ENCODE measurements at places on chromosomes 12 and 14.

DNA sequence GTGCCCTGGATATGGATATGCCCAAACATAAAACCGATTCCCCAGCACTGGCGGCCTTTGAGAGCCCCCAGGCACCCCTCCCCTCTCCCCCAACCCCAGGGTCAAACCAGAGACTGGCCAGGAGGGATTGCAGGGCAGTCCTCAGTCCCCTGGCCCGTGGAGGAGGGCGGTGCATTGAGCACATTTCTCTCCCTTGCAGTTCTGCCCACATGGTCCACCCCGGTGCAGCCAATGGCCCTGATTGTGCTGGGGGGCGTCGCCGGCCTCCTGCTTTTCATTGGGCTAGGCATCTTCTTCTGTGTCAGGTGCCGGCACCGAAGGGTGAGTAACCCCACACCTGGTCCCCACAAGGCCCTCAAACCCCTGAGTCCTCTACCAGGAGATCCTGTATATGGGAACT, 3.4 kb upstream of the GPR162 start:
- no peak for DNase-seq

DNA sequence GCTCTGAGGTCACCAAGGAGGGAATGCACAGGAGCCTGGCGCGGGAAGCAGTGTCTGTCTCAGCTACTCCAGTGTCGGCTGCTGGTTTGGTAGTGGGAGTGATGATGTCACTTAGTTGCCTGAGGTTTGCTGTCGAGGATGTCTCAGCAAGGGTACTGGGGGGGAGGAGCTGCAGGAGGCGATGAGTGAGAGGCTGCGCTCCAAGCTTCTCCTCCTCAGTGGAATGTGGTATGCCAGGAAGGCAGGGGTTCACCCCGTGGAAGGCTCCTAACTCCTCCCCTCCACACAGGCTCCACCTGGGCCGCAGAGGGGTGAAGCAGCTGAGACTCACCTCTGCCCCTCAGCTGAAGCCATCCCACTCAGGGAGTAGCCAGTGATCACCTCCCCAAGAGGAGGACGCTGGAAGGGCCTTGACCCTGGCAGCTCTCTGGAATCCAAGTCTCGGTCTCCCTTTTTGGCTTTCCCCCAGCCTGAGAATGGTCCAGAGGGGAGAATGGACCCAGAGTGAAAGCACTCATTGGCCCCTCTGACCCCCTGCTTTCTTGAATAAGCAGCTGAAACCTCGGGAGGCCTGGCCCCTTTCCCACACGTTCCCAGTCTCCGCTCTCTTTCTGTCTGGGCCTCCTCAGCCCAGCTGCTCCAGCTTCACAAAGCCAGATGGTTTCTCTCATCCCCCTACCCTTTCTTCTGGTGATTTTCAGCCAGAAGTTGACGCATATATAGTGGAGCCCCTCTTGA, 178.9 kb upstream of the FKBP4 start:
- no peak for DNase-seq

DNA sequence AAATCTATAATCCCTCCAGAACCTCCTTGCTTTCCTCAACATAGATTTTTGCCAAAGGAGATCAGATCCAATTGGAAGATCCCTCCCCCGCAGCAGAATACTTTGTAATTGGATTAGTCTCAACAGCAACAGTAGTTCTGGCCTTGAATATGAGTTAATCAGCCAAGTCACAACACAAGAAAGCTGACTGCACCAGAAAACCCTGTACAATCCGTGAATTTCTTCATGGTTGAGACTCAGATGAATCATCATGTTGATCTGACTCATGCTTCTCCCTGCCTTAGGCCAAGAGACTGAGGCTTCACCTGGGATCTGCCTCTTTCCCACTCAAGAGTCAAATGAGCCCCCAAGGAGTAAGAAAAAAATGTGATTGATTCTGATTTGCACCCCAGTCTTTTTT, 3.0 kb upstream of the METTL17 start:
- no peak for DNase-seq

DNA sequence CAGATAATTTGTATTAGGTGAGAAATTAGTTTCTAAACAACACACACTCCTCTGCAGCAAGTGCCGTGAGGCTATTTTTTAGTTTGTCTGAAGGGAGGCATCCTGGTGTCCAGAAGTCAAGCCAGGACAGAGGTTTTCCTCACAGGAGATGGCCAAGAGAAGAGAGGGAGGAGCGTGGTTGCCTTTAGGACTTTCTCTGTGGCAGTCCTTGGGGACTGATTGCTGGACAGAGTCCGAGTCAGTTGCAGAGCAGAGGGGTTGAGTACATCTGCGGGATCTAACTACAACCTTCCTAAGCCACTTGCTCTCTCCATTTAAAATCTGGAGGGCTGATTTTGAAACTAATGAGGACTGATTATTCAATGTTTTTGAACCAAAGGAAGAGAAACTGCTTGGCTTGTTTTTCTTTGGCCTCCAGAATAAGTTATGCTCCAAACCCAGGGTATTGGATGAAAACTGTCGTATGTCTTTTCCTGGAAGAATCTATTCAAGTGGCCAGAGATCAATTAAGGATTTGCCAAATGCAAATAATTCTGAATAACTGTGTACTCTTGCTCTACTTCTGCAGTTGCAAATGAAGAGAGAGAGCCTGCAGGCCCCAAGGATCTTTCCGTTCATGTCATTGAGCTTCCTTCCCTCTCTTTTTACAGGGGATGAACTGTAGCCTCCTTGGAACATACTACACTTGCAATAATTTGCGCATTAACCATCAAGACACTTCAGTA, 1.2 kb downstream of the SLCO1C1 start:
- no peak for DNase-seq

DNA sequence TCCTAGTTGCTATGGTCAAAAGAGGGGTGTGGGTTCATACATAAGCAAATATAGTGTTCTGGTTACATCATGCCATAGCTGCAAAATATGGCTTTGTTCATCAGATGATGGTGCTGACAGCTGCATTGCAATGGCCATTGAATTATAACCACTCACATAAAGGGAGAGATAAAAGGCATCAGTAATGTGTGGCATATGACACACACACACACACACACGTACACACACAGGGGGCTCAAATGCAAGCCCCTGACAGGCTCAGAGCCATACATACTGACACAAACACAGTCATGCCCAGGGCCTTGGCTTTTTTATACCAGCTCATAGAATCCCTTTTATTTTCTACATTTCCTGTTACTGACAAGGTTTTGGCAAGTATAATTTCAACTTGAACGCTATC, 698.9 kb downstream of the BCL11B start:
- no peak for DNase-seq

GRCh38 chr12:6078398-6079096, 45.9 kb downstream of the VWF start:
- DNase-seq: no peak

Data from NCI-H2029 treated with DMSO at 0.1 percent for 48 hours (cell line).